NCI-H1417 treated with DMSO at 0.1 percent for 48 hours (cell line): ENCODE measurements at places on chromosomes 4 and X.

DNA sequence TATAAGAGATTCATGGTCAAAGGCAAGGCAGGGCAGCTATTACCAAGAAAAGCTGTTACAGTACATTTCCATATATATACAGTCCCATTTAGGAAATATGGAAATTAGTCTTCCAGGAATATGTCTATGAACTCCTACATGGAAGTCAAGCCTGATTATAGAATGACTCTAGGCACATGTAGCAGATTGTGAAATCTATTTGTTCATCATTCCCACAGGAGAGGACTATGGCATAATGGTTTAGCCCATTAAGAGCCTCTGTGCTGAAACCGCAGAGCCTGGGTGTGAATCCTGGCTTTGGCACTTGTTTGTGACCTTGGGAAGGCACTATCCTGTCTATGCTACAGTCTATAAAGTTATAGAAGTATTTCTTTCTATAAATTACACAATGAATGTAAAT lies 764.8 kb downstream of the RAPGEF2 start:
- DNase-seq = no peak

- no peak for DNase-seq
These were observed 108.6 kb downstream of the DHX15 start for GRCh38 chr4:24475756-24476155.

- no peak for DNase-seq
These were observed 6.7 kb downstream of the RAB9A start for GRCh38 chrX:13695601-13696115.

- no peak for DNase-seq
These were observed 20.6 kb upstream of the MAML3 start for GRCh38 chr4:140174543-140174942.

- DNase-seq = no peak
These were observed 45.8 kb upstream of the MSANTD1 start for GRCh38 chr4:3202836-3203820.
